Right lung (tissue), 10 donors: ENCODE measurements at places on chromosomes 4 and X.

DNA sequence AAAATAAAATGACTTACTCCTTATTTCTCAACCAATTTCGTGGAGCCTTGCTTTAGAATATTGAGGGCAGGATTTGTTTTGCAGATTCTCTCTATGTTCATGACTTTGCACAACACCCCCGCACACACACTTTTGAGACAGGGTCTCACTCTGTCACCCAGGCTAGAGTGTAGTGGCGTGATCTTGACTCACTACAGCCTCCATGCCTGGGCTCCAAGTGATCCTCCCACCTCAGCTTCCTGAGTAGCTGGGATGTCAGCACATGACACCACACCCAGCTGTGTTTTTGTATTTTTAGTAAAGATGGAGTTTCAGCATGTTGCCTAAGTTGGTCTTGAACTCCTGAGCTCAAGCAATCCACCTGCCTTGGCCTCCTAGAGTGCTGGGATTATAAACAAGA lies 12.0 kb downstream of the CT47C1 start:
- no peak for DNase-seq

- DNase-seq, result peak; percentile 5
These were observed 16.4 kb downstream of the BANK1 start for GRCh38 chr4:101806914-101807313.

- no peak for DNase-seq
These were observed 26.9 kb downstream of the CCNG2 start for GRCh38 chr4:77183777-77184420.

DNA sequence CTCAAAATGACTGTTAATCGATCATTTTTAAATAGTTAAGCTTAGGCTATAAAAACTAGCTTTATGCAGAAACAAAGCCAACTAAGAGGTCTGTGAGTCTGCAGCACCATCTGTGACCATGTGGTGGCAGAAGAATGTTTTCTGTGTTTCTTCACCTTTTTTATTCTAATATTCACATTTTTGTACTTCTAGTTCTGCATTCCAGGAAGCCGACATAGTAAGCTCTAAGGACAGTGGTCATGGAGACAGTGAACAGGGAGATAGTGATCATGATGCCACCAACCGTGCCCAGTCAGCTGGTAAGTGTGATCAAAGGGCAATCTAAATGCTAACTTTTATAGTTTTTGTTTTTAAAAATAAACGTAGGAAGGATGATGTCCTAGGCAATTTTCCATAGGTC lies 5.6 kb downstream of the PCDH10 start:
- peak; percentile 20 for DNase-seq

DNA sequence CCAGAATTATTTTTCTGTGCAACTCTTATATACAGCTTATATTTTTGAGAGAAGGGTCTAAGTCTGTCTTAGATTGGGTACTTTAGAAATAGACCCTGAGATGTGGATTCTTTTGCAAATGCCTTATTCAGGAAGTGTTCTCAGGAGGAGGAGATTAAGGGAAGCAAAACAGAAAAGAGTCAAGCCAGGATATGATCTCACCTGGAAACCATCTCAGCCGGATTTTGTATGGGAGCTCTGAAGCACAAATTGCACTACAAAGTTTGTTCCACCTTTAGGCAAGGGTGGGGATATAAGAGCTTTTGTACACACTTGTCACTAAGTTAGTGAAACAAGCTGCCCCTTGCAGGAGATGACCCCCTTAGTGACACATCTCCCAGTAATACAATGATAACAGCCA lies 121.2 kb upstream of the GRPR start:
- DNase-seq, result no peak
